Inflammatory macrophage treated with lipopolysaccharide for 1 hour (primary cell): ENCODE measurements at places on chromosomes 7 and 10.

GRCh38 chr10:43749940-43750552, 101.4 kb upstream of the ZNF32 start:
- no peak for DNase-seq

GRCh38 chr10:36171953-36172940, 530.2 kb upstream of the FZD8 start:
- no peak for DNase-seq

- no peak for DNase-seq
These were observed 14.8 kb downstream of the KIF5B start for GRCh38 chr10:32041290-32042028.

GRCh38 chr7:3117081-3117480, 73.4 kb upstream of the CARD11 start:
- DNase-seq, result no peak

DNA sequence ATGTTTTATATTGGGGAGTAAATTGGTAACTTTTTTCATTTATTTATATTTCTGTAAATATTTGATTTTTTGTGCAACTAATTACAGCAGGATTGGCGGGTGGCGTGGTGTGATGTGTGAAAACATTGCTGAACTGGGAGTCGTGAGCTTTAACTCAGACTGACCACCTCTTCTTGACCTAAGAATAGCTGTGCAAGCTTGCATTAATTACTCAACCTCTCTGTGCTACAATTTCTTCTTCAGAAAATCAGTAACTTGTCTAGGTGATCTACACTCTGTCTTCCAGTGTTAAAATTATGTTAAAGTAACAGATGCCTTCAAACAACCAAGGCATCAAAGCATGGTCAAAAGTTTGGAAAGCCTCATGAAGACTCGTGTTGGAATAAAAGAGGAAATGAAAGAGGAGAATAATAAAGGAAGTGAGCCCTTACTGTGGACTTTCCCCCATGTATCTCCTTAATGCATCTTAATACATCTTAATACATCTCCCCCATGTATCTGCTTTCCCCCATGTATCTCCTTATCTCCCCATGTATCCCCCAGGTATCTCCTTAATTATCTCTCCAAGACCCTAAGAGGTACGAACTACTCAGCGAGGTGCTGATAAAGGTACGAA, 71.2 kb downstream of the SVIL start:
- peak; percentile 65 for DNase-seq

- DNase-seq, result no peak
These were observed 108.3 kb upstream of the FAM20C start for GRCh38 chr7:83861-84632.

DNA sequence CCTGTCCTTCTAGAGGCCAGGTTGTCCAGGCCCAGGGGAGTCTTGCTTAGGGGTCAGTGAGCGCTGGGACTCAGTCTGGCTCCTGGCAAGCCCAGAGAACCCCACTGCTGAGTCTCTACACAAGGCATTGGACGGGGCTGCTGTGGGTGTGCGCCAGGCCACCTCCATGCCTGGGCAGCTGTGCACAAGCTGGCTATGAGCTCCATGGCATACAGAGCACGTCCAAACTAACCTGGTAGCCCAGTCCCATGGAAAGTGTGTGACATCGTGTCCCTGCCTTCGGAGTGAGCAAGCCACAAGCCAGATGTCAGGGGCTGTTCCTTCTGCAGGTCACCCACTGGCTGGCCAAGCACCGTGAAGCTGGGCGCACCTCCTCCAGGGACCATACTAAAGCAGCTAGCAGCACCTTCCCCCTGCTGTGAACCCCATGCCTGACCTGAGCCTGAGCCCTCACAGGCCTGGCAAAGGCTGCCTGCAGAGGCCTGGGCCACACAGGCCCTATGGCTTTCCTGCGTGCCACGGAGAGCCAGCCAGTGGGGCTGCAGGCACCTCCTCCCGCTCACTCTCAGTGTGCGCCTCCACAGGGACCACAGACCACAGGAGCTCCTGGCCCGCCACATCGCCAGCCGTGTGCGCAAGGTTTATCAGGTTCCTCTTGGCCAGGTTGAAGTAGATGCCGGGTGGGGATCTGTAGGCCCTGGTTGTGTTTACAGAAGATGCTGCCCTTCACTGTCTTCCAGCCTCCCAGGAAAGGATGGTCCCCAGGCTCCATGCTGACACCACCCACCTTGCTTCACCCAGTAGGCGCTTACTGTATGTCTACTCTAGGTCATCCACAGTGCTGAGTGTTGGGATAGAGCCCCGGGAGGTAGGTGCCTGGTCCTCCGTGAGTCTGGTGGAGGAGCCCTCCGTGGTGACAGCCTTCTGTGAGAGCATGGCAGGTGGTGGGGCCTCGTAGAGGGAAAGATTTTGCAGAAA, 219.7 kb downstream of the EBF3 start:
- DNase-seq, result no peak

DNA sequence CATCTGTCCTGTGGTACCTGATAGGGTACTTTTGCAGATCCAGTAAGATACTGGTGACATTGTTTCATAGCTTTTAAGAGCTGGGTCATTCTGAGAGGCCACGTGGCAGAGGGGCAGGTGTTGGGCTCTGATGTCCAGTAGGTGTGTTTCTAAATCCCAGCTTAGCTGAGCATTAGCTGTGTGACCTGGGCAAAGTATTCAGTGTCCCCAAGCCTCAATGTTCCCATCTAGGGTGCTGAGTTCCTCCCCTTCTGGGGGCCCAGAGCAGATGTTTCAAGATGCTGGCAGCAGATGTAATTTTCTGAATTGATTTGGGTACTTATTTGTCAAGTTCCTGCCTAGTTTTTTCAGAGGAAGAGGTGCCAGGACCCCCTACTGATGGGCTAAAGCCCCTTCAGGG, 52.9 kb downstream of the NEURL1 start:
- DNase-seq, result no peak

DNA sequence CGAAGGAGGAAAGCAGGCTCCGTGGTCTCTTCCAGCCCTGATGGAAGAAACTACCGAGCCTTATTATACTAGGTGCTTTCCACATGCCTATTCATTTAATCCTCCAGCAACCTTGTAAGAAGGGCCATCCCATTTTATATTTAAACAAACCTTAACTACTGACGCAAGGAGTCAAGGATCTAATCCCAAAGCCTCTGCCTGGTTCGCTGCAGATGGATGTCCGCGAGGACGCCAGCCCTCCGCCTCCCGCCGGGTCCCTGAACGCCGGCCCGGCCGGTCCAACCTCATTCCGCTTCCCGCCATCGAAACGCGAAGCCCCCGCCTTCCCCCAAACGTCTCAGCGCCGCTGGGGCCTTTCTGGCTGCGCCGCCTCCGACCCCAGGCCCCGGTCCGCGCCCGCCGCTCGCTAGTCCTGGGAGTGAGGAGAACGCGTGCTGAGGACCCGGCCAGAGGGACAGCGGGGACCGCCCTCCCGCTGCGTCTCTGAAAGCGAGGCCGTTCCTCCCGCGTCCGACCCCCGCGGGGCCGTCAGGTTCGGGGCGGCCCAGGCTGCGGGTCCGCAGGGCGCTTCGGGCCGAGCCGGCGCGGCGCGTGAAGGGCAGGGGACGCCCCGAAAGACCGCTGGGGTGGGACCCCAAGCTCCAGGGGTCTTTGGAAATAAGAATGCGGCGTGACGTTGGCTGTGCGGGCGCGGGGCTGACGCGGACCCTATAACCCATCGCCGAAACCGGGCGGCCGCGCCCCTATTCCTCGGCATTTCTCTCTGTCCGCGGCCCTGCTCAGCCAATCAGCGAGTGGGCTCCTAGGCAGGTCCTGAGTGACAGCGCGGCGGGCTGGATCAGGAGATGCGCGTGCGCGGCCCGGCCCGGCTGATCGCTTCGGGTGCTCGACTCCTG, at the start of gene ATP6V0E2:
Gene ATP6V0E2 (plus strand): TSS at position 896 of the 896 bp plus-strand sequence. CDS start 97 bp downstream, outside the sequence.
- DNase-seq, result peak; percentile 91

- peak; percentile 67 for DNase-seq
These were observed 205.4 kb downstream of the FANK1 start for GRCh38 chr10:126101736-126102135.

GRCh38 chr7:22319424-22320403, 37.2 kb downstream of the RAPGEF5 start:
- DNase-seq, result no peak

- DNase-seq, result no peak
These were observed 193.7 kb upstream of the CSTF2T start for GRCh38 chr10:51892965-51893658.

DNA sequence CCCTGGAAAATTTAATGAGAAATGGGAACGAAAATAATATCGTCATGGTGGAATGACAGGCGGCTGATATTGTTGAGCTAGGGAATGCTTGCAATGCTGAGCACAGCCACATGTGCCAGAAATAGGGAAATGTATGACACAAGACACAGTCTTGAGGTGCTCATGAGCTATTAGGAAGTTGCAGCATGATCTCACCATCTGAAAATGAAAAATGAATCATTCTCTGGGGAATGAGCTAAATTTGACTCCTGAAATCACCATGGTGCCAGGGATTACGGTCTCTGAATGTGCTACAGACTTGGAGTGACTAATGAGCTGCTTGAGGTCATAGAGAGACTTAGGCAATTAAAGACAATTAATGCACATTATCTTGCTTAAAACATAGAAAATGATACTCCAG, 845.0 kb downstream of the CNTNAP2 start:
- peak; percentile 76 for DNase-seq

GRCh38 chr10:79068562-79069324, at the start of gene ZMIZ1:
Gene ZMIZ1 (plus strand): TSS chr10:79068966. CDS start chr10:79201633, 132,667 bp downstream.
- DNase-seq, result peak; percentile 81

- DNase-seq, result peak; percentile 87
These were observed 186.2 kb downstream of the MACC1 start for GRCh38 chr7:20030915-20031362.

- no peak for DNase-seq
These were observed 31.3 kb upstream of the CD36 start for GRCh38 chr7:80607136-80607535.

GRCh38 chr10:44368637-44369036, 16.3 kb downstream of the CXCL12 start:
- no peak for DNase-seq

- DNase-seq, result no peak
These were observed 202.3 kb downstream of the GRID1 start for GRCh38 chr10:86164174-86164774.

- DNase-seq, result no peak
These were observed 107.7 kb downstream of the ICA1 start for GRCh38 chr7:8154272-8154671.

DNA sequence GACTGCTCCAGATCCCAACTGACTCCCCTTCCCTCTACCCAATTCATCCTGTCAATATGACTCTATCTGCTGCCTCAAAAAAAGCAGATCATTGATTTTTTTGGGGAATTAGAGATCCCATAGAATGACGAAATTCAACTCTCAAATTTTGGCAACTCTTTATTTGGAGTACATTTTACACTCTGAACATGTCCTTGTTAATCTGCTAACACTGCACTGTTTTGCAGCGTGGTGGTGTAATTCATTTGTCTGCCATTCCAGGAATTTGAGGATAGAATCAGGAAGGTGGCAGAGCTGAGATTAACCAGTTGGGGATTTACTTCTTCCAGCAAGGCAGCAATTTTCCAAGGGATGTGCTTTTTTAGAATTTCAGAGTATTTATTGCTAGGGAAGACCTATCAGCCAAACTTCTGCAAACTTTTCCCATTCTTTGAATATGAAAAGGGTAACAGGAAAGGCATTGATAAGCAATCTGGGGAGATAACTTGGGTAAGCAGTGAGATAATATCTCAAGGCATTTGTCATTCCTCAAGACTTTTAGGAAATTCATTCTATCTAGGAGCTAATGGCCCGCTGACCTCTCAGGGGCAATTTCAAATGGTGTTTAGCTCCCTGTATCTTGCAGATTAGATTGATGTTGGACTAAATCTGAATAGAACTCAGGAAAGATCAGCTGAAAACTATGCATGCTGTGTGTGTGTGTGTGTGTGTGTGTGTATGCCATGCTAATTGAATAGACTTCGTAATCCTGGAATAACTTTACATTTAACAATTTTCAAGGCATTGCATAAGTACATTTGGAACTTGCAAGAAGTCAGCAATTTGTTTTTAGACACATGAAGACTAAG, 9.7 kb downstream of the BAMBI start:
- no peak for DNase-seq

DNA sequence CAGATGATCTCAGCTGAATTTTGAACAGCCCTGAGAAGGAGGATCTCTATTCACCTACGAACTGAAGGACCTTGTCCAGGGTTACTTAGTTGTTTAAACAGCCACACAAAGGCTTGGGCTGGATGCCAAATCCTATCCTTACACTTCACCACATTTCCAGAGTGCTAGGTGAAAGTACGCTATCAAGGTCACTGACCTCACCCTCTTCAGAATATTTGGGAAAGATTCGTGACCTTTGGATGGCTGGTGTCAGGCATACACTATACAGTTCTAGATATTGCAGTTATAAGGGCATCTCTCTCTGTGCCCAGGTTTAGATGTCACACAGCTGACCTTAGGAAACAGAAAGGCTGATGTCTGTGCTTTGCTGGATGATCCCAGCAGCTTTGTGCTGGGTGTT, 61.2 kb upstream of the ABLIM1 start:
- DNase-seq, result no peak

DNA sequence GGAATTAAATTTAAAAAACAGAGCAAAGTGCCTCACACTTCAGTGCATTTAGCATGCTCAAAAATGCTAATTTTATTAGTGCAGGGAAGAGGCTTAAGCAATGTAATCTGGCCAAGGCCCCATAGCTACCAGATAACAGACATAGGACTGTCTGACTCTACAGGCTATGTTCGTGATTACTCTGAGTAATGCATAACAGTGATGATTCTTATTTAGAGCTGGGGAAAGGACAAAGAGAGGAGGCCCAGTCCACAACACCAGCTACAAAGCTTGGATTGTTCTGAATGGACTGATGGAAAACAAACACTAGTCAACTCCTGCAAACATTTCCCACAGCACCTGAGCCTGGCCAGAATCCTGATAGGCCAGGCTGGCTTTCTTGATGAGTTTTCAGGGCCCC, 8.4 kb upstream of the CH25H start:
- no peak for DNase-seq

DNA sequence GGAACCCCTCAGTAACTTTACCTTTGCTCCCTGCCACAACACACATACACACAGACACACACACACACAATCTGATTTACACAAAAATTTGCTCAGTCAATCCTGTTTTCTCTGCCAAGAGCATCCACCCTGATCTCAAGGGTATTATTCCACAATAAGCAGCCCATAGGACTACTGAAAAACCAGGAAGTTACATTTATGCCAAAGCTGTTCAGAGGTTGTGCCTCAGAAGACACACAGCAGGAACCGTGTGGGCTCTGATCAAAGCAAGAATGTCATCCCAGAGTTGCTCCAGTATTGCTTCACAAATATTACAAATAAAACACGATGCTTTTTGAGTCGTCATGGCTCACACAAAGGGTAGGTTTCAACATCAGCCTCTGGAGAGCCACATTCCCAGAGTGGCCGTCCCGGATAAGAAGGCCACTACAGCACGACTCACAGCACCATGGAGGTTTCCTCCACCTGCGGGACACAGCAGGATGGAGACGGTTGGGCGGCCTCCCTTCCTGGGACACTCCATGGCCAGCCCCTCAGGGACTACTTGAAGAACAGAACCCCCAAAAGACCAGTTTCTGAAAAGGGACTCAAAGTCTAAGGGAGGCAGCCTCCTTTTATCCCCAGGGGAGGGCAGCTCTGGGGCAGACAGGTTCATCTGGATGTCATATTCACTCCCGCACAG, 1.6 kb downstream of the AIFM2 start:
- peak; percentile 92 for DNase-seq

GRCh38 chr7:128037081-128037480, 5.8 kb upstream of the LRRC4 start:
- DNase-seq, result no peak

GRCh38 chr10:127034790-127035189, 129.6 kb downstream of the DOCK1 start:
- DNase-seq, result no peak

GRCh38 chr10:109963439-109963838, 40.1 kb upstream of the XPNPEP1 start:
- DNase-seq, result no peak
